ENCODE measurements at places on chromosomes 6 and 20. TPM values are rescaled to one million over a fixed set of nuclear protein-coding genes. Genes with fewer than 3 reads are reported as not detected.

DNA sequence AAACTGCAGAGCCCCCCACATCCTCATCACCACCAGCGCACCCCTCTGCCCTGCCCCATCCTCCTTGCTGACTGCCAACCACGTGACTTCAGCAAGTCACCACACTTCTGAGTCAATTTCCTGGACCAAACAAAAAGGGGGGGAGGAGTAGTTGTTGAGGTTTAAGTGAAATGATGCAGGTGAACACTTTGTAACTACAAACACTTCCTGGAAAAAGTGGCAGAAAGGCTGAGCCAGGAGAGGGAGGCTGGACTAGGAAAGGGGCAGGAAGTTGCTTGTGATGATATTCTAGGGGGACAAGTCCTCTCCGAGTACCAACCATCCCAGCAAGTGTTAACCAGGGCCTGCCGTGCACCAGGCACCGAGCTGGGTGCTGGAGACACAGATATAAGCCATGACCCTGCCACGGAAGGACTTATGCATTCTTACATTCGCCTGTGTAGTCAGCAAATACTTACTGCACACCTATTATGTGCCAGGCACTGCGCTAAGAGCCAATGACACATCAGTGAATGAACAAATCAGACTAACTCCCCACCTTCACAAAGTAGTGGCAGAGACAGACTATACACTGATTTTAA, 67.3 kb downstream of the PREX1 start:
- H3K4me1 ChIP-seq = peaks cover 4% of the 10 kb centered on the region
- DNase-seq = peak; percentile 56
- H3K36me3 ChIP-seq = no peaks in the 10 kb centered on the region
- H3K27ac ChIP-seq = no peak overlapping the region

DNA sequence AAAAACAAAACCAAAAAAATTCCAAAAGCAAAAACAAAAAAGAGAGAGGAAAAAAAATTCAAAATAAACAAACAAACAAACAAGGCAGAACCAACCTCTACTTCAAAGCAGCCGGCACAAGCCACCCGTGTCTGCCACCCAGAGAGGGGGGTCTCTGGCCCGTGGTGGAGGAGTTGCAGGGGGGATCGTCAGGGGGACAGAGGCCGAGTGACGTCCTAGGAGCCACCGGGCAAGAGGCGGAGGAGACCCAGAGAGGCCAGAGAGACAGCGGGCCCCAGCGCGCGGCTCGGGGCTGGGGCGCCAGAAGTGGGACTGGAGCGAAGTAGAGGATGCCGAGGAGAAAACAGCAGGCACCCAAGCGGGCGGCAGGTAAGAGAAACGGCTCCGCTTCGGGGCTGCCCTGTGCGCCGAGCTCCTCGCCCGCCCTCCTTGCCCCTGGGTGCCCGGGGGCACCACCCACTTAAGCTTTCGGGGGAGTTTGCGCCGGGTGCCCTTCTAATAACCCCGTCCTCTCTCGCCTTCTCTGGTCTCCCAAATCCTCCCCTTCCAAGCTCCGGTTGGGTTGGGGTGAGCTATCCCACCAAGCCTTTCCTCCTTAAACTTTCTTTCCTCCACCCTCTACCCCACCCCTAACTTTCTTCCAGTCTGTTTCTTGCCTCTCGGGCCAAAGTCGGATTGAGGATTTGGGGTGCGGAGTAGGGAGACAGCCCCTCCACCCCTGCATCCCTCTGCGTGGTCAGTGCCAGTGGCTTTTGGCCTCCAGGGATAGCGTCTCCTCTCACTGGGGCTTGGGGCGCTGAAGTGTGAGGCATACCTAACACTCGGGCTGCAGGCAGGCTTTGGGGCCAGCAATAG, 1.0 kb downstream of the TSHZ2 start:
- no peaks in the 10 kb centered on the region for H3K27me3 ChIP-seq
- no peak overlapping the region for H3K27ac ChIP-seq
- H3K4me3 ChIP-seq = peak overlapping the region; percentile 82
- H3K4me1 ChIP-seq = no peaks in the 10 kb centered on the region
- H3K36me3 ChIP-seq = no peaks in the 10 kb centered on the region

- DNase-seq = no peak
- no peaks in the 10 kb centered on the region for H3K27me3 ChIP-seq
- no peak overlapping the region for H3K27ac ChIP-seq
- H3K36me3 ChIP-seq = no peaks in the 10 kb centered on the region
- H3K4me1 ChIP-seq = no peaks in the 10 kb centered on the region
Measured at GRCh38 chr6:25579902-25580495, 72.0 kb upstream of the SCGN start.

DNA sequence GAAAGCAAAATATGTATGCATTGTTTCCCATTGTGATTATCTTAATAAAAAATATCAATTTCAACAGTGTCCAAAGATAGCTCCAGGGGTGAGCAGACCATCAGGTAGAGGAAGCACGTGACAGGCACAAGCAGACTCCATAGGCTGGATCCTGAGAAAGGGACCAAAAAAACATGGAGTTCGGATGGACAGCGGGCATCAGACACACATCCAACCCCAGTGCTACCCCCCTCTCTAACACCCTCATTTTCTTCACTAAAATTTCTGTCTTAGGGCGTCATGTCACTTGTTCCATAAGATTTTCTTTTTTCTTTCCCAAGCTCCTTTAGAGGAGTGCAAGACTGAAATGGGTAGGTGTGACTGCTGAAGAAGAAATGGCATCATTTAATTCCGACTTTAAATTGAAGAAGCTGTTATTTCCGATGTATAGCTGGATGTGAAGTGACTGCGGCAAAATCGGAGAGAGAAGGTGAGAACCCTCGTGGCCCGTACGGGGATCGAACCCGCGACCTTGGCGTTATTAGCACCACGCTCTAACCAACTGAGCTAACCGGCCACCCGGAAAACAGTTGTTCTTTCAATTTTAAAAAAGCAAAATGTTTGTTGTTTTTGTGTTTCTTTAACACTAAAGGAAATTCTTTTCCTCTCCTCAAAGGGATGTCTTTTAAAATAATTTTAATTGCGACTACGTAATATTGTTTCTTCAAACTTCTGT, 10.3 kb upstream of the PRSS16 start:
- peak overlapping the region; percentile 41 for H3K4me3 ChIP-seq
- peak; percentile 59 for DNase-seq
- no peak overlapping the region for H3K27ac ChIP-seq
- no peaks in the 10 kb centered on the region for H3K36me3 ChIP-seq
- peaks cover 3% of the 10 kb centered on the region for H3K27me3 ChIP-seq

DNA sequence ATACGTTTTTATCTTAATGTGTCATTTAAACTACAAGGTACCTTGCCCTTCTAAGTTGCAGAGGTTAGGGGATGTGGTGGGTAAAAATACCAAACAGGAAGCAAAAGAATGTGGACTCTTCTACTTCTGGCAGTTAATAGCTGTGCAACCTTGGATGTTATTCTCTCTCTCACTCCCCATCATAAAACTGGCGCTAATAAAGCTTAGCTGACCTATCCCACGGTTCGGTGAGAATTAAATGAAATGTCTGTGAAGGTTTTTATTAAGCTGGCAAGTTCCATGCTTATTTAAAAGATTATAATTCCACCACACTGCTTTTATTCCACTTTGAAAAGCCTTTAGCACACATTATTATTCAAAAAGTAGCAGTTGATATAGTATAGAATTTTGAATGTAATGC, 127.8 kb upstream of the SLC22A23 start:
- H3K36me3 ChIP-seq = no peaks in the 10 kb centered on the region
- no peak overlapping the region for H3K27ac ChIP-seq
- DNase-seq = peak; percentile 8
- peaks cover 11% of the 10 kb centered on the region for H3K4me1 ChIP-seq

DNA sequence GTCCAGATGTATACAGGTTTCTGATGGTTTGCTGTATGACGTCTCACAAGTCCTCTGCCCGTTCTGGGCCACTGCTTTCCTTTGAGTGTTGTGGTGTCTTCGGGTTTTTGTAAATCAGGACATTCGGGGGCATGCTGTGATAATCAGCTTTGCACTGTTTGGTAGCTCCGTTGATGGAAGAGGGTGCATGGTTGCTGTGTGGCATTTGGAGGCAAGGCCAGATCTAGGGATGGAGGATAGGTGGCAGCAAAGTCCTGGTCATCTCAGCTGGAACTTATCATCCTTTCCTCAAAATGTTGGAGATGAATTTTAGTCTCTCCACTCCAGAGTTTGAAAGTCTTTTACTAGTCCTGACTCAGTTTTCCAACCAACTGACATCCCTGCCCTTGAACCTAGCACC, 91.0 kb downstream of the SCP2D1 start:
- no peak for DNase-seq
- no peaks in the 10 kb centered on the region for H3K4me1 ChIP-seq

- H3K36me3 ChIP-seq = no peaks in the 10 kb centered on the region
- no peaks in the 10 kb centered on the region for H3K27me3 ChIP-seq
- H3K4me3 ChIP-seq = no peak overlapping the region
- no peaks in the 10 kb centered on the region for H3K4me1 ChIP-seq
- no peak overlapping the region for H3K27ac ChIP-seq
Measured at GRCh38 chr20:23412026-23412425, 9.3 kb downstream of the NAPB start.

DNA sequence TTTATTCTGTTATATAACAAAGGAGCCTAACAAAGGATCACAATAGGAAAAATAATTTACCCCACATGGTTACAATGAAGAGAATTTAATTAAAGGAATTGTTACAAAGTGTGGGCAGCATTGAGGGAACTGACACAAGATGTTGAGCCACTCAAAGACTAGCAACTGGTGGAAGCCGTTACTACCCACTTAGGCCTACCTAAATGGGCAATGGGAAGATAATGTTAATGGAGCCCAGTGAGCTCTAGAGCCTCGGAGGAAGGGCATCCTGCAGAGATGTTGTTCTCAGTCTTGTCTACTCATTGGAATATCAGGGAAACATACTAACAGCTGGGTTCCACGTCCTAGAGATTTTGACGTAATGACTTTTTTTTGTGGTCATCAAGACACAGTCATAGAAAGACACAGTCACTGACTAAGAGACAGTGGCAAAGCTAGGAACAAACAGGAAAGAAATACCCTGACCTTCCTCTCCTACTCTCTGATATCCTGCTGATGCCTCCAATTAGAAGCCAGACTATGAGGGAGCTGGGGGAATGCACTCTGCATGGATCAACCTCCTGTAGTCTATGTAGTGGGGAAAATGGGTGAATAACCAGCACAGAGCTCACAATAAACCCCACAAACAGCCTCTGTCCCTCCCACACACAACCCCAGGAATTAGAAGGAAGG, 523.8 kb upstream of the FLRT3 start:
- H3K4me1 ChIP-seq = no peaks in the 10 kb centered on the region
- H3K4me3 ChIP-seq = no peak overlapping the region
- H3K27me3 ChIP-seq = no peaks in the 10 kb centered on the region
- no peaks in the 10 kb centered on the region for H3K36me3 ChIP-seq
- H3K27ac ChIP-seq = no peak overlapping the region

- no peak for DNase-seq
- no peaks in the 10 kb centered on the region for H3K36me3 ChIP-seq
- no peaks in the 10 kb centered on the region for H3K27me3 ChIP-seq
- H3K4me1 ChIP-seq = no peaks in the 10 kb centered on the region
- H3K27ac ChIP-seq = no peak overlapping the region
- no peak overlapping the region for H3K4me3 ChIP-seq
Measured at GRCh38 chr20:53635221-53635620, 41.6 kb upstream of the ZNF217 start.

DNA sequence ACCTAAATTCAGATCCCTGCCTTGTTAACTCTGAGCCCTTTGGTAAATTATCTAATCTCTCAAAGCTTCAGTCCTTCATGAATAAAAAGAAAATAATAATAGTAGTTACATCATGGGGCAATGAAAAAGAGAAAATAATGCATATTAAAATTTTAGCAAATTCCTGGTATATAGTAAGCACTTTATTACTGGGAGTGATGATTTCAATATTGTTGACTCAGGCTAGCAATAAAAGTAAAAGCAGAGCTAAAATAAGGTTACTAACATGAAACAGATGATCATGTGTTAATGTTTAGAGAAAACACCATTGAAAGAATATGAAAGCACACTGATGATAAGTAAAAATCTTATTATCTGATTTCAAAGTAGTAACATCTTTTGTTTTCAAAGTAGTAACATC, 13.6 kb downstream of the GINS1 start:
- no peak overlapping the region for H3K27ac ChIP-seq
- H3K4me1 ChIP-seq = peaks cover 5% of the 10 kb centered on the region
- no peak for DNase-seq
- no peaks in the 10 kb centered on the region for H3K36me3 ChIP-seq
- no peak overlapping the region for H3K4me3 ChIP-seq

DNA sequence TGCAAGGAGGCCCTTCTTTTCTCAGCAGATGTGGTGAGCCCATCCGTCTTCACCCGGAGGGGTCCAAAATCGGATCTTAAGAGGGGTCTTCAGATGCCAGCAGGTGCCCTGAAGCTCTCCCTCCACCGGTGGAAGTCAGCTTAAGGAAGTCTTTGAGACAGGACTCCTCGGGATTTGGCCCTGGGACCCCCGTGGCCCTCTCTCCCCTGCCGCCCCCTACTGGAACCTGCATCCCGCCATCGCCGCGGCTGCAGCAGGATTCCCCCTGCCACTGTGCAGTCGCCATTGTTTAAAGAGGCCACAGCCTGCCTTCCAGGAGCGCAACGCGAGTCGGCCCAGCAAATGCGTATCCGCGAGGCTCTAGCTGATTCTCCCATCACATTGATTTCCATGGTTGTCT, 292.5 kb upstream of the ZNF337 start:
- no peaks in the 10 kb centered on the region for H3K36me3 ChIP-seq
- H3K27ac ChIP-seq = no peak overlapping the region
- H3K4me1 ChIP-seq = peaks cover 3% of the 10 kb centered on the region
- DNase-seq = no peak
- no peak overlapping the region for H3K4me3 ChIP-seq
- no peaks in the 10 kb centered on the region for H3K27me3 ChIP-seq

- no peak overlapping the region for H3K4me3 ChIP-seq
- no peaks in the 10 kb centered on the region for H3K27me3 ChIP-seq
- H3K4me1 ChIP-seq = no peaks in the 10 kb centered on the region
- no peak overlapping the region for H3K27ac ChIP-seq
- no peaks in the 10 kb centered on the region for H3K36me3 ChIP-seq
Measured at GRCh38 chr6:114987281-114987680, 644.5 kb upstream of the HS3ST5 start.

- DNase-seq = no peak
- no peaks in the 10 kb centered on the region for H3K27me3 ChIP-seq
- no peaks in the 10 kb centered on the region for H3K36me3 ChIP-seq
- no peak overlapping the region for H3K27ac ChIP-seq
Measured at GRCh38 chr6:137602313-137603197, 108.4 kb upstream of the OLIG3 start.

- no peak overlapping the region for H3K4me3 ChIP-seq
- peak; percentile 90 for DNase-seq
- H3K36me3 ChIP-seq = no peaks in the 10 kb centered on the region
- H3K27ac ChIP-seq = peak overlapping the region; percentile 56
- no peaks in the 10 kb centered on the region for H3K27me3 ChIP-seq
Measured at GRCh38 chr6:19759117-19759880, 77.9 kb upstream of the ID4 start.

Gene LAMA4
- 2.0 TPM for total RNA-seq

Gene SLC22A2
- not detected for total RNA-seq

Gene KCNQ5
- 0.43 TPM for total RNA-seq

Gene OR2B6
- total RNA-seq = not detected

Gene MYMX
- total RNA-seq = not detected

Measured in astrocyte (in vitro differentiated cells and primary cell).